ENCODE measurements at places on chromosomes 13 and 19.

DNA sequence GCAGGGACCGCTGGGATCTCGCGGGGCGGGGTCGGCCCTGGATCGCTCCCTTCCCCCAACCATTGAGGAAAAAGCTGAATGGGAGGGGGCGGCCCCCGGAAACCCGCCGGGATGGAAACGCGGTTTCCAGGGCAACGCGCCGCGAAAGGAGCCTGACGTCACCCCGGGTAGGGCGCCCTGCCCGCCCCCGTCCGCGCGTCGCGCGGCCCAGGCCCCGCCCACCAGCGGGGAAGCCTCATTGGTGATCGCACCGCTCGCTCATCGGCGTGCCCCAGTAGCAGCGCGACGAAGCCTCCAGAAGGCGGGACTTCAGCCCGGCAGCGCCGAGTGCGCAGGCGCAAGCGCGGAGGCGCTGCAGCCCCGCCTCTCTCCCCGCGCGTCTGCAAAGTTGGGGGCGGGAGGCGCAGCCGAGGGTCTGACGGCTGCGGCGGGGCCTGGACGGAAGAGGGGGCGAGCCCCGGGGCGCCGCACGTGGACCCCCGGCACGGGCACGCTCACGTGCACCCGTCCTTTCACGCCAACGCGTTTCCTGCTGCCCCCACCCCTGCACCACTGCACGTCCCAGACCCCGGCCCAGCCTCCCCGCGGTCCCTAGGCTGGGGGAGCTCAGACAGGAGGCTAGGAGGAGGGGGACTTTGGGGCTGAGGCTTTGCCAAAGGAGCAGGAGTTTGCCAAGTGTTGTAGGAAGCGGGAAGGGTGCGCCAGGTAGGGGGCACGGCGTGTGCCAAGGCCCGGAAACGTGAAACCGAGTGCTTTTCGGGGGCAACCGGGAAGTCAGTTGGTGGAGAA lies 8.2 kb upstream of the CIRBP start:
- DNase-seq: peak; percentile 97

GRCh38 chr19:56946159-56946558 lies 105.6 kb upstream of the PEG3 start:
- no peak for DNase-seq

GRCh38 chr19:46753420-46754155 lies 7.3 kb upstream of the STRN4 start:
- DNase-seq: no peak

GRCh38 chr19:6232601-6233055 lies 47.1 kb downstream of the MLLT1 start:
- peak; percentile 93 for DNase-seq

GRCh38 chr19:38793177-38793576 lies 4.2 kb downstream of the LGALS7B start:
- no peak for DNase-seq

DNA sequence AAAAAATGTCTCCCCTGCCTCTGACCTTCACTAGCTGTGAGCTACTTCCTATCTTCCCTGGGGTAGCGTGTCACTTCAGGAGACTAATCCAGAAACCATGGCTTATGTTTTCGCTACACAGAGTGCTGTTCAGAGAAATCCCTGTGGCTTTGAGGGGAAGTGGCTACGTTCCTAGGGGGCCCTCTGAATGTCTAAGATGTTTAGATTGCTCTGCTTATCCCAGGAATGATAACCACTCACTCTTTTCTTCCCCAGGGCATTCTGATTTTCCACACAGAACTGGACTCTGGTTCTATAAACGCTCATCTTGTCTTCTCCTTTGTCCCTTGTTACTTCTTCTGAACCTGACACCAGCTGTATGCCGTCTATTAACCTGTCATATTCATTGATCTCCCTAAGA lies 572.5 kb downstream of the OLFM4 start:
- no peak for DNase-seq

- DNase-seq: no peak
These were observed 207.3 kb downstream of the DLEU7 start for GRCh38 chr13:50636007-50636704.

GRCh38 chr19:7681340-7682174 lies 924 bp downstream of the TRAPPC5 start:
- DNase-seq: peak; percentile 32

- DNase-seq: no peak
These were observed 6.8 kb downstream of the ZC3H4 start for GRCh38 chr19:47106821-47107201.

GRCh38 chr13:112341446-112341845 lies 34.7 kb upstream of the SPACA7 start:
- no peak for DNase-seq

DNA sequence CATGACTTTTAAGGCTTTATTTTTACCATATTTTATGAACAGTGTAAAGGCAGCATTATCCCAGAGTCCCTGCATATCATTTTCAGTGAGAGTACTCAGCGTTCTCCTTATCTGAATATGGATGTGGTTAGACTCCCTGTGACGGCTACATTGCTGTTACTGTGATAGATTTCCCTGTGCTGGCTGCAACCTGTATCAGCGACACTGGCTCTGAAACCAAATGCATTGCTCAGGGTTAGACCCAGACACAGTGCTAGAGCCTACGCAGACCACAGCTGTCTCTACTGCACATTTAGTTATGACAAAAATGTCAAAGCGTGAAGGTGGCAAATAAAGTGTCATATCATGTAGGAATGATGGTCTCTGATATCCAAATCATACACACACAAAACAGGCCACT lies 138.0 kb downstream of the ENOX1 start:
- DNase-seq: no peak

GRCh38 chr19:10912619-10913018 lies 15.8 kb downstream of the YIPF2 start:
- DNase-seq: no peak

GRCh38 chr13:84430015-84430414 lies 547.7 kb upstream of the SLITRK1 start:
- peak; percentile 74 for DNase-seq

GRCh38 chr19:1252821-1253513 lies 4.6 kb downstream of the MIDN start:
- peak; percentile 97 for DNase-seq

DNA sequence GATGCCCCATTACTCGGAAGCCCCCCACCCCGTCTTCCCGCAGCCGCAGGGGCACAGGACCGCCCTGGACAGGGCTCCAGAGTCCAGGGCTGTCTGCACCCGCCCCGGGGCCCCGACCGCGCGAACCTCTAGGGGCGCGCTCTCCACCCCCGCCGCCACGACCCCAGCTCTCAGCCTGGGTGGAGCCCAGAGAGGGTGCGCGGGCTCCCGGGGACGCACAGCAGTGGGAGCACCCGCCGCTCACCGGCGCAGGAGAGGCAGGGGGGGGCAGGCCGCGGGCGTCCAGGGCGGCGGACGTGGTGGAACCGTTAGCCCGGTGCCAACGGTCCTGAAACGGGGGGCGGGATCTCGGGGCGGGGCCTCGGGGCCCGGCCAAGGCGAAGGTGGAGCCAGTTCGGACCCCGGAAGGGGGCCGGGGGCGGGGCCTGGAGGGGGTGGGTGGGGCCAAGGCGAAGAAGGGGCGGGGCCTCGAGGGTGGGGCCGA lies at the start of gene ATP8B3:
Gene ATP8B3, minus strand, starts transcription at position 335 of the 484 bp plus-strand sequence. CDS start 540 bp downstream, outside the sequence.
- DNase-seq: no peak

- no peak for DNase-seq
These were observed 5.1 kb downstream of the EGLN2 start for GRCh38 chr19:40803857-40804782.

GRCh38 chr19:34654796-34655195 lies 22.2 kb downstream of the SCGB2B2 start:
- no peak for DNase-seq

GRCh38 chr13:34465423-34465922 lies 476.6 kb upstream of the NBEA start:
- DNase-seq: no peak

GRCh38 chr13:80931766-80932165 lies 590.8 kb upstream of the SPRY2 start:
- DNase-seq: no peak

DNA sequence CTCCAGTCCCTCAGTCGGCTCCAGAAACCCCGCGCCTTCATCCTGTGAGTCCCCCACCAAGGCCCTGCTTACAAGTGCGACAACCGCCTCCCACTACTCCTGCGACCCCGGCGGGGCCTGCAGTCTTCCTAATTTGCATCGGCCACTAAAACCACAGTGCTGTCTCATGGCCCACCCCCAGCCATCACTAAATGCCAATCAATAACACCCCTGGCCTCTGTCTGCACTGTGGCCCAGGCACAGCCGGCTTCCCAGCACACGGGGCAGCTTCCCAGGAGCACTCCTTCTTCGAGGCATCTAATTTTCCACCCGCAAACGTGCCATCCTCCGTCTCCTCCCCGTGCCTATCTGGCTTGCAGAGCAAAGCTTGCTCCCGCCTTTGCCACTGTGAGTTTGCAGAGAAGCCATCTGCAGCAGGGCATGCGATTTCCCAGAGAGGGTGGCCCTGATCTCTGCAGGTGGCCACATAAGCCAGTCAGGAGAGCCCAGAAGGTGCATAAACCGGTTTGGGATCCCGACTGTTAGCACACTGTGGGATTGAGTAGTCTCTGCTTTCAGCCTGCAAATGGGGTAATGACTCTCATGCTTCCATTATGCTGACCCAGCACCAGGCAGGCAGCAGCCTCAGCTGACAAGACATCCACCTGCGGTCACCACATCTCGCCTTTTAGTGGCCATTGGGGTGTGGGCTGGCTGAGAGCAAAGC lies 34.0 kb upstream of the USE1 start:
- DNase-seq: no peak

DNA sequence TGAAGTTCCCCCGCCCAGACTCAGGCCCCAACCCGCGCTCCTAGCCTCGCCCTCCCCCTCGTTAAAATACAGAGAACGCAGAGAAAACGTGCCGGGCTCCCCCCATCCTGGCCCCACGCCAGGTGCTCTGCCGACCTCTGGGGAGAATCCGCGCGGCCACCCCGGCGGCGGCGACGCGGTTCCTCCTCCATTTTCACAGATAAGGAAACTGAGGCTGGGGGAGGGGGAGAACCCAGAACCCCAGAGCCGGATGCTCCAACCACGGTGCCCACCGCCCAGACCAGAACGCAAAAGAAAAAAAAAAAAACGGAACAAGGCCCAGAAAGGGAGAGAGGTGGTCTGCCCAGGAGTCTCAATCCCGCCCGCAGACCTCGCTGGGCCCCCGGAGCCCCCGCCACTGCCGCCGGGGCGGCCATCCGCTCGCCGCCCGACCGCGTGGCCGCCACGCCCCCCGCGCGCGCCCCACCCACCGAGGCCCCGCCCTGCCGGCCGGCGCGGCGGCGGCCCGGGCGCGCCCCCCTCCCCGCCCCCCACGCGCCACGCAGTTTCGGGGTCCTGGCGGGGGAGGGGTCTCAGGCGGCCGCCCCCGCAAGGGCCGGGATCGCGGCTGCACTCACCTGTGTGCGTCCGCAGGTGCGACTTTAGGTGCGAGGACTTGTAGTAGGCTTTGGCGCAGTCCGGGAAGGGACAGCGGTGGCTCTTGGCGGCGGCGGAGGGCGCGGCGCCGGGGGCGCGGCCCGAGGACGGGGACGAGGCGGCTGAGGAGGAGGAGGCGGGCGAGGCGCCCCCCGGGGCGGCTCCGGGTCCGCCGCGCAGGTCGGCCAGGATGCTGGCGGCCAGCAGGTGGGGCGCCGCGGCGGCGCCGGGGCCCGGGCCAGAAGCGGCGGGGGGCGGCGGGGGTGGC lies 703 bp downstream of the KLF16 start:
- no peak for DNase-seq

GRCh38 chr13:27419328-27419727 lies 5.1 kb upstream of the GTF3A start:
- no peak for DNase-seq

GRCh38 chr19:28221736-28222135 lies 991.2 kb downstream of the UQCRFS1 start:
- DNase-seq: no peak

DNA sequence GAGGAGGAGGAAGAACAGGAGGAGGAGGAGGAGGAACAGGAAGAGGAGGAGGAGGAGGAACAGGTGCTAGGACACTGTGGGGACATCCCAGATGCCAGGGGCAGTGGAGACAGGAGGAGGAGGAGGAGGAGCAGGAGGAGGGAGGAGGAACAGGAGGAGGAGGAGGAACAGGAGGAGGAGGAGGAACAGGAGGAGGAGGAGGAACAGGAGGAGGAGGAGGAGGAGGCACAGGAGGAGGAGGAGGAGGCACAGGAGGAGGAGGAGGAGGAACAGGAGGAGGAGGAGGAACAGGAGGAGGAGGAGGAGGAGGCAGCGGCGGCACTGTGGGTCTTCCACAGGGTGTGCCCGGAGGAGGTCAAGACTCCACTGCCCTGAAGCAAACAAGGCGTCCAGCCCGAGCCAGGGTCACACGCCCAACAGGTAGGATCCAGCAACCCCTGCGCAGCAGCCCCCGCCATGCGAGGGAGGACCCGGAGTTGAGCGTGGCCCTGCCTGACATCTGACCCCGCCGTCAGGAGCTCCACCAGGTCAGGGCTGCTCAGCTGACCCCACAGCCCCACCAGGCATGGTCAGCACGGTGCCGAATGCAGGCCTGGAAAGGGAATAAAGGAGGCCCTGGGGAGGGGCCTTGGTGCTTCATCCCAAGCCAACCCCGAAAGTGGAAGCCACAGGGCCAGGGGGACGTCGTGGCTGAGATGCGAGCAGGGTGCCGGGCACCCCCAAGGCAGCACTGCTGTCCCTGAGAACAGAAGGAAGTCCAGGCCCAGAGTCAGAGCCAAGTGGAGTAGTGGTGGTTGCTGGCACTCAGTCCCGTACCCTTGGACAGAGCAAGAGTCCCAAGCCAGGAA lies 9.2 kb downstream of the SBNO2 start:
- no peak for DNase-seq

DNA sequence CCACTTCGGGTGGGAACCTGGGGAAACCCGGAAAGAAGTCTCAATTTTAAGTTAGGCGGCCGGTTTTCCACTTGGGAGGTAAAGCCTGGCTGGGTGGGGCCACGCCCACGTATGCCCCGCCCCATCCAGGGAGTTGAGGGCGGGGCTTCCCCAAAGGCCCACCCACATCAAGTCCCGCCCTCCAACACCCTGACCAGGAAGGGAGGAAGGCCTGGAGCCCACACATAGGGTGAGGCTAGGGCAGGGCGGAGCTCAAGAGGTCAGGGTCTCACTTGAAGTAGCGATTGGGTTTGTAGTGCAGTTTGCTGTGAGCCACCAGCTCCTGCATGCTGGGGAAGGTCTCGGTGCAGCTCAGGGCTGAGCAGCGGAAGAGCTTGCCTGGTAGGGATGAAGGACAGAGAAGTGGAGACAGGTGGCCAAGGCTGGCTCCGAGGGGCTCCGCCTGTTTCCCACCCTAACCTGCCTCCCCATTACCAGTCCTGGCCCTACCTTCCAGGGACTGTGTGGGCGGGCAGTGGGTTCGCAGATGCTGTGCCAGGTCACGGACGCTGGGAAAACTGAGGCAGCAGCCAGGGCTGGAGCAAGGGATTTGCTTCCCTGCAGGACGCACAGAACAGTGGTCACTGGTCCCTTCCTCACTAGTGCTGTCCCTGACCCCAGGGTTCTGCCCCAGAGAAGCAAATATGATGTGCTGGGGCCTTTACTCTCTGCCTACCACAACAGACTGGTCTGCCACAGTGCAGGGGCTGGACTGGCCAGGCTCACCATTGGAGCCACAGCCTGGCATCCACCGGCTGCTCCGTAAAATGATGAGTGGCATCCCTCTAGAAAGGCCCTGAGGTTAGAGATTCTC lies 1.6 kb downstream of the ZNF414 start:
- no peak for DNase-seq

All from HCEC 1CT (cell line).